ENCODE measurements at places on chromosomes 1 and 21.

DNA sequence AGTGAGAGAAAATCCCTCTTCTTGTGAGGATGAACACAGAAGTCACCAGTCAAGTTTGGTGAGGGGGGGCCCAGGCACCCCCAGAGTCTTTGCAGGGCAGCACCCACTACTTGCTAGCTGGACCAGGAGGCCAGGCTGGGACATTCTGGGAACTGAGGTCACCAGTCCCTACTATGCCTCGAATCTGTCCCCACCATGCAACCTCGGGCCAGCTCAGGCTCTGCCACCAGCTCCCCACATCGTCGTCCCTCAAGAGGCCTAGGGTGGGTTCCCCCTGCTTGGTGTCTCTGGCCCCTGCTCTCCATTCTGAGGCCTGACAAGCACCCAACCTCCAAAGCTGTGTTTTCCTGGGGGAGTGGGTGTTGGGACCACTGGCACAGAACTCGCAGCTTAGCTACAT is 22.2 kb upstream of the ZNF678 start:
- DNase-seq: no peak

DNA sequence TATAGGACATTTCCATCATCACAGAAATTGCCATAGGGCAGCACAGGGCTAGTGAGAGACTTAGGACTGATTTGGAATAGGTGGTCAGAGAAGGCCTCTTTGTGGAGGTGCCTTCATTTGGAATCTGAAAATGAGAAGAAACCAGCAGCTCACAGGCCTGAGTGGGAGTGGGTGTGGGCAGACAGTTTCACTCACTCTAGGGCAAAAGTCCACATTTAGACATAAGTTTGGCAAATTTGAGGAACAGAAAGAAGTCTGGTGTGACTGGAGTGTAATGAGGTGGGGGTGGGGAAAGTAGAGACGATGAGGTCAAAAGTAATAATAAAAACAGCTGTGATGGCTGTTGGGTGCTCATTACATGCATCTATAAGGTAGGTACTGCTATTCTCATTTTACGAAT is 22.4 kb upstream of the BCAR3 start:
- peak; percentile 65 for DNase-seq

DNA sequence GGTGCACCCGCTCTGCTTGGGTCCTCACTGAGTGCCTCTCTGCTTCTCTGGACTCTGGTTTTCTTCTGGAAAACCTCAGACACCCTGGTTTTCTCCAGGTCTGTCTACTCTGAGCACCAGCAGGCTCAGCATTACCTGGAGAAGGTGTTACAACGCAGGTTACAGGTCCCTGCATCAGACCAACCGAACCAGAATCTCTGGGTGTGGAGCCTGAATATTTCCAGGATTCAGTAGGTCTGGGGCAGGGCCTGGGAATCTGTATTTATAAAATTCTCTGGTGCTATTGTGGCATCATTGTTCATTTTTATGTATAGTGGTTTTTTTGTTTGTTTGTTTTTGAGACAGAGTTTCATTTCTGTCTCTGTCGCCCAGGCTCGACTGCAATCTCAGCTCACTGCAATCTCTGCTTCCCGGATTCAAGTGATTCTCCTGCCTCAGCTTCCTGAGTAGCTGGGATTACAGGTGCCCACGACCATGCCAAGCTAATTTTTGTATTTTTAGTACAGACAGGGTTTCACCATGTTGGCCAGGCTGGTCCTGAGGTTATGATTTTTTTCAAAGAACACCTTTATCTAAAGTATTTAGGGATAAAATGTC is 1.5 kb upstream of the SLC30A2 start:
- no peak for DNase-seq

DNA sequence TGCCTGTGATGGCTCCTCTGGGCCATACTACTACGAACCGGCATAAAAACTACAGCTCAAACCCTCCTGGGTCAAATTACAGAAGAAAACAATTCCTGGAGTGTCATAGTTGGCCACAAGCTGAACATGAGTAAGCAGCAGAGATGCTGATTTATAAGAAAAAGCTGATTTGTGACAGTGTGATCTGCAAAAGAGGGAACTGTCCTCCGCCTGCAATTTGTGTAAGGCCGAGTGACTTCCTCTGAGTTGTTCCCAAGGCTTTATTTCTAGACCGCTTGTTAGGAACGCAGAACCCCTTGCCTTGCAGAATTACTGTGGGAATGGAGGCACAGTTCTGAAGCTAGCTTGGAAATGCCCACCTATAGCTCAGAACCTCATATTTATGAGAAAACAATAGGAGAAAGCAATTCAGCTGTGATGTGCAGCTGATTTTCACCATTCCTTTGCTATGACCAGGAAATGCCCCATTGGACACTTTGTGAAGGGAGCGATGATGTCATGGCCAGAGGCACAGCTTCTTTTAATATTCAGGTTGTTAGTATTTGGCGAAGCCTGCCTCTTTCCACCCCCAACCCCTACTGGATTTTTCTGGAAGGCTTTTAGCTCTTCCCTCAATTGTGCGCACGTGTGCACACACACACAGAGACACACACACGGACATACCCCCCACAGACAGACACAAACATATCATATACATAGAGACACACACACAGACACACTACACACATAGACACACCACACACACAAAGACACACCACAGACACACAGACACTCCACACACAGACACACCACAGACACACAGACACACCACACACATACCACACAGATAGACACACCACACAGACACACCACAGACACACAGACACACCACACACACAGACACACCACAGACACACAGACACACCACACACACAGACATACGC is 47.6 kb downstream of the IER5 start:
- DNase-seq: no peak

GRCh38 chr1:53608071-53608470 is 130.9 kb downstream of the GLIS1 start:
- no peak for DNase-seq

DNA sequence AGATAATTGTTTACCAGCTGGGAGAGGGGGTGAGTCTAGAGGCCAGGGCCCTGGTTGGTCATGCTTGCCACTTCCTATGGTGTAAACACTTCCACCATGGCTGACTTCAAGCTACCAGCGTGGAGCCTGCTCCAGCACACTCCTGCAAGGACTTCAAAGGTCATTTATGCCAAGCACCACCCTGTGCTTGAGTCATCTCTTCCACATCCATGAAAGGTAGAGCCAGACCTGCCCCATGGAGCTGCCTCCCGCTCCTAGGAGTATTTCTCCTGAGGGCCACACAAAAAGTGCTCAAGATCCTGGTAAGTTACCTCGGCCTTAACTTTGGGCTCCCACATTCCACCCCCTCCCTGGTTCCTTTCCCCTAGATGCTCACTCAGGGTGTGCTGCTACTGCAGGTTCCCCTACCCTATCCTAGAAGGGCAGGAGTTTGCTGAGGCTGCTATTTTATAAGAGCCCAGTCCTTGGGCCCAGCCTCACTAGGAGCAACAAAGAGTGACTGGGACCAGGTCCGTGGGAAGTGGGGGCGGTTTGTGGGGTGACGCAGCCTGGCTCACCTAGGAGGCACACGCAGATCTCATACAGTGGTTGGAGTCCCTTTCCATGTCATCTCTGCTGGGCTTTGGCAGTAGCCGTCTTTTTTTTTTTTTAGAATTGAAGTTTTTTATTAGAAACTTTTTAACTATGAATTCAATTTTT is 2.4 kb downstream of the RAB7B start:
- no peak for DNase-seq

Measured in germinal center (tissue), 1 donor.